ENCODE measurements at places on chromosomes 12 and 14.

GRCh38 chr12:108635201-108635996 lies 1.7 kb upstream of the SELPLG start:
- no peak for DNase-seq

DNA sequence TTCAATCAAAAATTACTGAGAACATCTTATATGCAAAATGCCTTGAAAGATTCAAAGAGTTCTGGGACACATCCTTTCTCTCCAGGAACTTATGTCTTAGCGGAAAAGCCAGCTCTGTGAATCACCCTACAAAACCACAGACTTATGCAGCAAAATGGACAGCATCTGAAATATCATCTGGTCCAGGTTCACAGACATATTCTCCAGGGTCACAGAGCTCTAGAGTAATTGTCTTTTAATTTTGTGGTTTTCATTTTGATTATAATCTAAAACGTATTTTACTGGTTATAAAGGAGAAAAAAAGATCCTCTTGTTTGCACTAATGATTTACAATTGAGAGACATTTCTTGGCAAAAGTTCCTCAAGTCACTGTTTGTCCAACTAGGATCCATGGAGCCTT lies 246.2 kb downstream of the MSRB3 start:
- DNase-seq, result peak; percentile 92

GRCh38 chr12:103884316-103884715 lies 43.3 kb upstream of the NT5DC3 start:
- DNase-seq, result peak; percentile 85

DNA sequence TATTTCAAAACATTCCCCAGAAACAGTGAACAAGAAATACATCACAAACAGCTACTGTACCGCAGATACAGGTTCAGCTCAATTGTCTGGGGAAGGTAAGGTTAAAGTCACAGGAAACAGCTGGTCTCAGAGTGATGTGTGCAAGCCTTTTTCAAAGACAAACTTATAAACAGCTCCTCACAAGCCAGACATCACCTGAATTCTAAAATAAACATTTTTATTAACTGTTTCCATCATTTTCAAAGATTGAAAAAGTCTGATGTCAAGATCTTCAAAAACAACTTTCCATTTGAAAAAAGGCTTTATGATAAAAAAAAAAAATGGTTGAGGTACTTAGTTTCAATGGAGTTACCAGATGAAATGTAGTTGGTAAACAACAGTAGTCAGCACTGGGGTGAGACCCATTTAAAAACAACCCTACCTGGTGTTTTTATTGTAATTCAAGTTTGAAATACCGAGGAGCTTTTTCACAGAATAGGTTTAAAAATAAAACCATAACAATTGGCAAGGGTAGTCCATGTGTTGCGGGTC lies 4.0 kb downstream of the BTG1 start:
- peak; percentile 56 for DNase-seq

GRCh38 chr12:79515530-79515935 lies 175.2 kb downstream of the PAWR start:
- DNase-seq, result peak; percentile 37

- no peak for DNase-seq
Observed at GRCh38 chr12:113464452-113464775, 7.3 kb downstream of the LHX5 start.

GRCh38 chr12:2487278-2487677 lies 307.5 kb upstream of the FKBP4 start:
- DNase-seq, result no peak

DNA sequence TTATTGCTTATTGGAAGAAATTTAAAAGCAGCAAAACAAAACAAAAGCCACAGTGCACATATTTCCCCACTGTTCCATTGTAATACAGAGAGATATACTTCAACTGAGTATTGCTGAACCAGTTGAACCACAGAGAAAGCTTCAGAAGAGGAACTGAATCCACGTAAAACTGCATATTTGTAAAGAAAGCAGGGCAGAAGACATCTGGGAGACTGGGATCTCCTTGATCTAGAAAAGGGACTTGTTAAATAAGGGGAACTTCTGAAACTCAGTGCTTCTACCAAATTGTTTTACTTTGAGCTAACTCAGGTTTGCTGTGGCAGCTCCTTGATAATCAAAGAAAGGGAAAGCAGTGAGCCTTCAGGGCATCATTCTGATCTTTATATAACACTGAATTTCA lies 411.1 kb upstream of the MDGA2 start:
- no peak for DNase-seq

DNA sequence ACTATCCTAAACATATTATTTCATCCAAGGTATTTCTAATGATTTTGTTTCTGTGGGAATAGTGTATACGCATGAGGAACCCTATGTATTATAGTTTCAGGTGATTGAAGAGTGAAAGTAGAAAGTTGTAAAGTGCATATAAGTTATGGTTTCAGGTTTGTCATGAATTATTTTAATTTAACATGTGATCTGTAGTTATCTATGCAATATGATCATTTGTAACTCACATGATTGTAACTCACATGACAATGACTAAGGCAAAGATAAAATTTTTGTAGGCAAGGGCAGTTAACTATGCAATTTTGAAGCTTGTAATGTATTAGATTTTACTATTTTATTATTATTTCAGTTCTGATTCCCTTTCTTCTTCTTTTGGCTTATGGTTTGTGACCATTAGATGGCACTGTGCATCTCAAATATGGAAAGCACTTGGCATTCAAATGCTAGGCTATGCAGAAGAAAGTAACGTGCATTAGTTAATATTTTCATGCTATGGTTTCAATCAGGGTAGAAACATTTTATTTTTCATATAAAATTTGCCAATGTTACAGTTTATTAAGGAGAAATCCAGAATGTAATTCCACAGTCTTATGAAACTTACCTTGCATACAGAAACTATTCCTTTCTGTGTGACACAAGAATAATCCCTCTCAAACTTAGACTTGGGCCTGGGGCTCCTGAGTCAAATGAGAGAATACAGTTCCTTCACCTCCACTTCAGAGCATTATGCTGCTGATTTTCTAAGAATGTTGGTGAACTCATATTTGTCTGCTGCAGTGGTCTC lies 15.8 kb upstream of the TMEM30B start:
- peak; percentile 71 for DNase-seq

- peak; percentile 87 for DNase-seq
Observed at GRCh38 chr14:104976198-104977007, 1.8 kb downstream of the AHNAK2 start.

GRCh38 chr14:84969501-84969900 lies 560.4 kb upstream of the FLRT2 start:
- no peak for DNase-seq

DNA sequence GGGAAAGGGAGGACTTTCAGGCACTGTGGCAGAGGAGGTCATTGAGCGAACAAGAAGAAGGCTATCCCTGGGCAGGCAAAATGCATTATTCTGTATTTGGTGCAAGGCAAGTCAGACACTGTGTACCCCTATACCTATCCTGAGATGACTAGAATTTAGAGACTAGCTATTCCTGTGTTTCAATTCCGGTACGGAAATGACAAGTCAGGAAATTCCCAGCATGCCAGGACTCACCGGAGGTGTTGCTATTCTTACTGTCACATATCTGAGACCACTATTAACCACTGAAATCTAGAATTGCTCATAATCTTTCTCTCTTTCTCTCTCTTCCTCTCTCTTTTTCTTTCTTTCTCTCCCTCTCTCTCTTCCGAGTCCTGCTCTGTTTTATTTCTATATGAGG lies 297.1 kb downstream of the PDZRN4 start:
- peak; percentile 2 for DNase-seq

GRCh38 chr12:124742111-124742510 lies 121.6 kb downstream of the SCARB1 start:
- no peak for DNase-seq

DNA sequence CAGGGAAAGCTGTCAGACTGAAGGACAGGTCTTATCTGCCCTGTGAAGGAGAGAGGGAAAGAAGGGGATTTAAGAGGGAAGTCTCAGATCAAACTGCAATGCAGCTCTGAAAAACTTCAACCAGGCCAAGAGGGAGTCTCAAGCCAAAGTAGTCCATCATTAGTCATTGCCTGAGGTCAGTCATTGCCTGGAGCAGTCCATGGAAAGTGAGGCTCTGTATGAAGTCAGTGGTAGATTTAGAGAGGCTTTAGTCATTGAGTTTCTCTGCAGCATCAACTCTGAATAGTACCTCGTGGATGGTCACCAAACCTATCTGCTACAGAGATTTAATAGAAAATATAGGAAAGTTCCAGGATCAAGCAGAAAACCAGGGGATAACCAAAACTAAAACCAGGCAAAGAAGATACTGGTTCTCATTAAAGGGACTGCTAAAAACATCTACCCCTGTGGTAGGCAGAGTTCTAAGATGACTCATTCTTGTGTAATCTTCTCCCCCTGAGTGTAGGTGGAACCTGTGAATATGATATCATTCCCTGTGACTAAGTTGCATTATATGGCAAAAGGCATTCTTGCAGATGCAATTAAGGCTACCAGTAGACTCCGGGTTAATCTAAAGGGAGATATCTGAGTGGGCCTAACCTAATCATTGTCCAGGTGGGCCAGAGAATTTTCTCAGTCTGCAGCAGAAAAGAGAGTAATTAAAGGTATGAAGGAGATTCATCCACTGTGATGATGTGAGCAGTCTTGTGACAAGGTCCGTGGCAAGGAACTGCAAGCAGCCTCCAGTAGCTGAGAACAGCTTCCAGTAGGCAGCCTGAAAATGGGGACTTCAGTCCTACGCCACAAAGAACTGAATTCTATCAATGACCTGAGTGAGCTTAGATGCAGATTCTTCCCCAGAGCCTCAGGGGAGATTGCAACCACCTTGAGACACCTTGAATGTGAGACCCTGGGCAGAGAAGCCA lies 123.1 kb downstream of the GALC start:
- DNase-seq, result peak; percentile 65

GRCh38 chr12:50505675-50506530 lies 1.1 kb downstream of the DIP2B start:
- peak; percentile 38 for DNase-seq

GRCh38 chr14:94946244-94946643 lies 176.3 kb upstream of the GSC start:
- no peak for DNase-seq

GRCh38 chr12:82008251-82008650 lies 249.1 kb upstream of the PPFIA2 start:
- no peak for DNase-seq

GRCh38 chr14:34750670-34751069 lies 36.3 kb upstream of the CFL2 start:
- DNase-seq, result peak; percentile 81

- peak; percentile 64 for DNase-seq
Observed at GRCh38 chr12:27965411-27965810, 7.1 kb downstream of the PTHLH start.

- peak; percentile 3 for DNase-seq
Observed at GRCh38 chr14:53494587-53494986, 341.5 kb upstream of the DDHD1 start.

DNA sequence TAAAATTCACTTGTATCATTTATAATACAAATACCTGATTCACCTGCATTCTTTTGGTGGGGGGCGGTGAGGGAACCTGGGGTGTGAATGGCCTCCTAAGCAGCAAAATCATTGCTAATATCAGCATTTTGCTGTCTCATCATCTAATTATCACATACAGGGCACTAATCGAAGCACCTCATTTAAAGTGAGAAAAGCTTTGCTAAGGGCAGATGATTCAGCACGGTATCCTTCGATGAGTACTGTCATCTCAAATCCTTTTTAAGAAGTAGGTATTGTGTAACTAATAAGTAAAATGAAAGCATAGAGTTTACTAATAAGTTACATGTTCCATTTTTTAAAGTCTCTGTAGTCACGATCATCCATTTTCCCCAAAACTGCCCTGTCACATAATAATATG lies 278.1 kb upstream of the SOX5 start:
- DNase-seq, result peak; percentile 39

GRCh38 chr14:104210817-104211195 lies 72.4 kb downstream of the KIF26A start:
- DNase-seq, result no peak

- DNase-seq, result peak; percentile 31
Observed at GRCh38 chr12:52208424-52209165, 16.8 kb upstream of the KRT80 start.

- DNase-seq, result no peak
Observed at GRCh38 chr14:101721951-101722661, 39.4 kb upstream of the PPP2R5C start.

- no peak for DNase-seq
Observed at GRCh38 chr12:62533755-62534107, 67.1 kb downstream of the MON2 start.

GRCh38 chr14:29820785-29821184 lies 106.9 kb downstream of the PRKD1 start:
- no peak for DNase-seq

DNA sequence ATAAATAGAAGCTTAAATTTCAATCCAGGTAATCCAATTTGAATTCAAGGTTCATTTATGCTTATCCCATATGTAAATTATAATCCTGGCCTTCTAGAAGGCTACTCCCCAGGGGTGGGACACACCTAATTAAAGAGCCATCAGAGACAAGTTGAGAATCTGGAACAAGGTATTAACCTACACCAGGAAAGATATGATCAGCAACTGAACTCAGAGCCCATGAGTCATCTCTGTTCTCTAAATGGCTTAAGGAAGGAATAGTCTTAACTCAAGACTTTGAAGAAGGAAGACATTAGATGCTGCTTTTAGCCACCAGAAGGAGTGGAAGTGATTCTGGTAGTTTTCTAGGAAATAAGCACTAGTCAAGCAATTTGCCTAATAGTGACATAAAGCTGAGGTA lies 88.0 kb downstream of the KIF21A start:
- DNase-seq, result no peak

DNA sequence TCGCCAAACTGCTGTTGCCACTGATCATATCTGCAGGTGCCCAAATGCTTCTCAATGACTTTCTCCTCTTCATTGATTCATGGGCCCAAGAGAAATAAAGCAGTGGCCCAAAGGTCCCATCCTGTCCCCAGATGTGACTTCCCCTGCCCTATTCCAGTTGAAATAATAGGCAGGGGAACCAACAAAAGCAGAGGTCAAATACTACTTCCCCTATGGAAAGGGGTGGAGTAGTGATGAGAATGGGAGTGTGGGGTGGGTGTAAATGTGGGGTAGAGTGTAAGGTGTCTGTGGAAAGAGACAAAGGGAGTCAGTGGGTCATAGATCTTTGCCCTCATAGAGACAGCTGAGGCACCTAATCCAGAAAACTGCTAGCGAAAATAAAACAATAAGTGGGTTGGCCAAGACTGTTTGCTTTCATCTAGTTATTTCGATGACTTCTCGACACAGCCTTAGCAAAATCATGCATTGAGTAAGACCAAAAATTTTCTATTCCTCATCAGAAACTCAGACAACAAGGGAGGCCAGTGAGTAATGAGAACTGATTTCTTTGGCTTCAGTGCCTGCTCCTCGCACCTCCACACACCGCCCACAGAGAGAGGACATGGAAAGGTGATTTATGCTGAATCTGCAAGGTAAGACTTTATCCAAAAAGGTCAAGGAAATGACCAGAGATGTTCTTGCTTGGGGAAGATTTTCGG lies 10.9 kb upstream of the IL22 start:
- DNase-seq, result peak; percentile 22

GRCh38 chr12:109449845-109450532 lies 27.1 kb downstream of the KCTD10 start:
- no peak for DNase-seq

- peak; percentile 8 for DNase-seq
Observed at GRCh38 chr12:100901266-100901665, 106.7 kb downstream of the ANO4 start.

Data from cardiac fibroblast (primary cell).